ENCODE measurements at places on chromosomes 5 and 9.

DNA sequence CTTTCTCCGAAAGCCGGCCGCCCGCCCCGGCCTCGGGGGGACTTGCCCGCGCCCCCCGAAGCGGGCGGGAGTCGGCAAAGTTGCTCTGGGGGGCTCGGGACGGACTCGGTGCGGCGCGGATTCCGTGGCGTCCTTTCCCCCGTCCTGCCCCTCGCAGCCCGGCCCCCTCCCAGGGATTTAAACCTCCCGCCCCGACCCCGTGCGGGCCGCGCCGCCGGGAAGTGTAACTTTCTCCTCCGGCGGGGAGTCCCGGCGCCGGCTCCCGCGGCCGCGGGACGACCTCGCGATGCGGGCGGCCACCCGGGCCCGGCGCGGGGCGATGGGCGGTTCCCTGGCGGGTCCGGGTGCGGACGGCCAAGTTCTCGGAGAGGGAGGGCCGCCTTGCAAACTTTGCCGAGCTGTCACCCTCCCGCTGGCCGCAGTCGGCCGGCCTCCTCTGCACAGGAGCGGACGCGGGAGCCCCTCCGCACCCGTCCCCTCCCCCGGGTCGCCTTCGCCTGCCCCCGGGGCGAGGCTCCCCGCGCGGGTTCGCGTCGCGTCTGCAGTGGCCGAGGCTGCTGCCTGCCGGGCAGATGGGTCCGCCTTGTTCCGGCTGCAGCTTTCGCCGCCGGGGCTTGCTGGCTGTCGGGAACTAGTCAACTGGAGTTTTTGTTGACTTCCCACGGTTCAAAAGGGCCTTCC lies 732 bp downstream of the PBX3 start:
- no peak for DNase-seq

DNA sequence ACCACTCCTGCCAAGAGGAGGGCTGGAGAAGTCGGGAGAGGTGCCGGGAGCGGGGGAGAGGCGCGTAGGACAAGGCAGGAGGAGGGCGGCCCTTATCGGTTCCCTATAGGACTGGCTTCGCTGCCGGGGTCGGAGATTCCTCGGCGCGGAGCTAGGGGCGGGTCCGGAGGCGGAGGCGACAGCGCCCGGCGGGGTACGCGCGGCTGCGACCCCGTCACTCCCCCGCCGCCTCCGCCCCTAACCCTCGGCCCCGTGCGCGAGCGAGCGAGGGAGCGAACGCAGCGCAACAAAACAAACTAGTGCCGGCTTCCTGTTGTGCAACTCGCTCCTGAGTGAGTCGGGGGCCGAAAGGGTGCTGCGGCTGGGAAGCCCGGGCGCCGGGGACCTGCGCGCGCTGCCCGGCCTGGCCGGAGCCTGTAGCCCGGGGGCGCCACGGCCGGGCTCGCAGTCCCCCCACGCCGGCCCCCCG lies 2.0 kb downstream of the GLIS3 start:
- no peak for DNase-seq

GRCh38 chr9:18534611-18535010 lies 60.7 kb downstream of the ADAMTSL1 start:
- no peak for DNase-seq

DNA sequence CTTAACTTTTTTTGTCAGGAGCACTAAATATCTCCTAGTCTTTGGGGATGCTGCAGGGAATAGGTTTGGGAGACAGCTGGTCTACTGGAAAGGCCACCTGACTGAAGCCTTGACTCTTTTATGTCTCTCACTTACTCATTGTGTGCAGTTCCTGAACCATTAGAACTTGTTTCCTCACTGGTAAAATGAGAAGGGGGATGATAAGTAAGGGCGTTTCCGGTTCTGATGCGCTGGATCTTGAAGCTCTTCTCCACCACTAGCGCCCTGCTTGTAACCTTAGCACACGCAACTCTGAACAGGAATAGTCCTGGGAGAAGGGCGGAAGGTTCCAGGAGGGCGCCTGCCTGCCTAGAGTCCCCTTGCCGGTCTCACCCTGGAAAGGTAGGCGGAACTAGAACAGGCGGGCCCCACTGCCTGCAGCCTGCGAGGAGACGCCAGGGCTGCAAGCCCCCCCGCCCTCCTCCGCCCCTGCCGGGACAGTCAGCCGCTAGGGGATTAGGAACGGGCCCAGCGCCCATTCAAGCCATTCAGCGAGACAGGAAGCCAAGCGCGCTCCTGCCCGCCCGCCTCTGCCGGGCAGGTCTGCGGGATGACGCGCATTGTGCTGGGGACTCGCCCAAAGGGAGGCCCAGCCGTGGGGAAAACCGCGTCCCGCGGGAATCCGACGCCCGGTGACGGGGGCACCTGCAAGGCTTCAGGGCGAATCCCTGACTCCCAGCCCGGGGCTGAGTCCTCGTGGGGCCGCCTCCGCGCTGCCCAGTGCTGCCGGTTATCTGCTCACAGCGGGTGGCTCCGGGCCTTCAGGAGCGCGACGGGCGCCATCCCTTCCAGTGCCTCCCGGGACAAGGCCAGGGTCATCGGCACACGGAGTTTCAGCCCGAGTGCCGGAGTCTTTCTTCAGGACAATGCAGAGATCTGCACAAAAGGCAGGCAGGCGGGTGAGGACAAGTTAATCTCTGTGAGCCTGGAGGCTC lies 44.0 kb upstream of the XPA start:
- DNase-seq, result no peak

DNA sequence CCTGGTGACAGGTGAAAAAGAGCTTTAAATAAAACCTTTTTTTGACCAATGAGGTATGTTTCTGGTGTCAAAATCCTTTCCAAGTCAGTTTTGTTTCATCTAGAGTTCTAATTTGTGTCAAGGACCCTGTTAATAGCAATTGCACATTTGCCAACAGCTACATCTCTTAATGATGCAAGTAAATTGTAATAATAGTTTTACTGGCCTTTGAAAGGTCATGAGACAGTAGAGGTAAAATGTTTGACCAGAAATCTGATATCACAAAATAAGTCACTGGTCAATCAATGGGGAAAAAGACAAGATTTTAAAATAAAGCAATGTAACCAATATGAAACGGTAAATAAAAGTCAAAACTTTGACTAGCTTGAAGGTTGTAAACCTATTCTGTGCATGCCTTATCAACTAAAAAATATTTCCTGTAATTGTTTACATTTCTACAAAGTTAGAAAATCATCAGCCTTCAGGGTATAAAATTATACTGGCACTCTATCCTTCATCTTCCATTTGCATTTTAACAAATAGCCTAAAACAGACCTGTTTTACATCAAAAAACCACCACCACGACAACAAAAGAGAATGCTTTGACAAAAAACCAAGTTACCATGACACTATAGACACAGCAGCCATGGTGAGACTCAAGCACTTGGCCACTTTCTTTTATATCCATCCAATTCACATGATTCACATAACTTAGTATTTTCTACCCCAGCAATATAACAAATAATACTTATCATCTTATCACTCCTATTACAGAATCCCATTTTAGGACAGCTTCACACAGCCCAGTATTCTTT lies 3.0 kb downstream of the NADK2 start:
- DNase-seq, result no peak

DNA sequence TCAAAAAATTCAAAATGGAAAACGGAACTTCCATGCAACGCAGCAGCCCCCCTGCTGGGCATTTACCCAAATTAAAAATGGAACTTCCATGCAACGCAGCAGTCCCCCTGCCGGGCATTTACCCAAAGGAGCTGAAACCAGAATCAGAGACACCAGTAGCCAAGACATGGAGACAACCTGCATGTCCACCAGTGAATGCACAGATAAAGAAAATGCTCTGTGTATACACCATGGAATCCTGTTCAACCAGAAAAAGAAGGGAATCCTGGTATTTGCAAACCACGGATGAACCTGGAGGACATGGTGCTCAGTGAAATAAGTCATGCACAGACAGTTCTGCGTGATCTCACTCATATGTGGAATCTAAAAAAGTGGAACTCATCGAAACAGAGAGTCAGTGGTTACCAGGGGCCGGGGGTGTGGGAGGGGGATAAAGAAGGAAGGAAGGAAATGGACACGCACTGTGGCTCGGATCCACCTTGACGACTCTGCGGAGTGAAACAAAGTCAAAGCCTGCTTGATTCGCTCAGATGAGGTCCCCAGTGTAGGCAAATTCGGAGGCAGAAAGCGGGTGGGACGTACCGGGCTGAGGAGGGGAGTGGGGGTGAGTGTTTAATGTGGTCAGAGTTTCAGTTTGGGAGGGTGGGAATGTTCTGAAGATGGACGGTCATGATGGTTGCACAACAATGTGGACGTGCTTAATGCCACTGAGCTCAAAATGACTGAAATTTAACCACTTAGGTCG lies 40.2 kb upstream of the EXOC3 start:
- DNase-seq, result no peak

- DNase-seq, result no peak
Observed at GRCh38 chr5:179140293-179140692, 80.1 kb downstream of the ZNF354C start.

DNA sequence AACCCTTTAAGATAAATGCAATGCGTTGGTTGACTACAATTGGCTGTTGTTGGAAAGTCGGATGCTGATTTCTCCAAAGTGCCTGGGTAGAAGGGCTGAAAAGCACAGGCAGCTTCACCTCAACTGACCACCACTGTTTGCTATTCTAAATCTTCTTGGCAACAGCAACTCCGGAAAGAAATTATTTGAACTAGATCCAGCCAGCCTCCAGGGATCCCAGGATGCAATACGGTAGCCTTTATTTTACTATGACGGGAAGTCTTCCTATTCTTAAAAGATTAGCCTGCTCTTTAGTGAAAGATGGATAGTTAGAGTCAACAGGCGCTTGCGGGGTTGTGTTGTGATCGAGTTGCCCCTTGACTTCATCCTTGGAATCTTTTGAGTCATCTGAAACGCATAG lies 78.6 kb upstream of the KLF9 start:
- DNase-seq, result no peak

- no peak for DNase-seq
Observed at GRCh38 chr9:68793605-68794343, 88.7 kb downstream of the PIP5K1B start.

DNA sequence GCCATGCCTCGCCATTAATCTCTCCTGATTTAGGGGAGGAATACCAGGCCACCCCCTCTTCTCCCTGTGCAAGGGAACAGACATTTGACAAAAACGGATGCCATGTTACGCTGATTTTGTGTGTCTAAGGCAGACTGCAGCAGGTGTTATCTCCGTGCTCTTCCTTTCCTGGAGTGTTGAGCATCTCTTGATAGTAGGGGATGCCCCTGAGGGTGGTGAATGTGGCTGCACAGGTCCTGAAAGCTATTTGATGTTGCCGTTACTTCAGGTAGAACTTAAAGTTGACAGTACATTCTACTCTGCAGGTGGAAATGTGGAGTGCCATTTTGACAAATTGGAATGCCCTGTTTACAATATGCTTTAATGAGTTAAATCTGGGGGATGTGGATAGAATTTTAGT lies 21.5 kb downstream of the TENT4A start:
- DNase-seq, result no peak
